ENCODE measurements at places on chromosomes 3 and 15.

DNA sequence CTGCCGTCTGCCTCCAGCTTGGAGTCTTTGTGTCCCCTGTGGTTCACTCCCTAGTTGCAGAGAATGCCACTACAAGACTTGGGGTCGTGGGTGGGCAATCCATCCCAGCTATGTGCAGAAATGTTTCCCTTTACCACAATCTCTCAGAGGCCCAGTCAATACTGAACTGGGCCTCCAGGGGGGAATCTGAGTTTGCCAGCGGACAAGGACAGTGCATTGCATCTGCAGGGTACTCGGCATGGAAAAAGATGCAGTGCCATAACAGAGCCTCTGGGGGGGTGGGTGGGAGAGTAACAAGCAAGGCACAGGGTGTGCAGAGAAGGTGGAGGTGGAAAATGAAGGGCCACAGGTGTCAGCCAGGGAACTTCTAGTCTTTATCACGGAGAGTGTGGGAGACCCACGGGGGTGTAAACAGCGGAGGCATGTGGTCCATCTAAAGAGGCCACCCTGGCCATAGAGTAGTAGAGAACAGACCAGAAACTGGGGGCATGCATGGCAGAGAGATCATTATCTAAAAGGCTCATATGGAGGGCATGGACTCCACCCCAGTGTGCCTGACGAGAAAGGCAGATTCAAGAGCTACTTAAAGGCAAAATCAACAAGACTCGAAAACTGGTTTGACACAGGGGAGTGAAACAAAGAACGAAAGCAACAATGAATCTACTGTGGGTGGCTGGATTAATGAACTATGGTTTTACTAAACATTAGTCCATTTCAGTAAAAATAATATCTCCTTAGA is 182.4 kb downstream of the ANXA2 start:
- DNase-seq, result no peak

- DNase-seq, result no peak
These were observed 28.7 kb upstream of the CSPG5 start for GRCh38 chr3:47607335-47607734.

DNA sequence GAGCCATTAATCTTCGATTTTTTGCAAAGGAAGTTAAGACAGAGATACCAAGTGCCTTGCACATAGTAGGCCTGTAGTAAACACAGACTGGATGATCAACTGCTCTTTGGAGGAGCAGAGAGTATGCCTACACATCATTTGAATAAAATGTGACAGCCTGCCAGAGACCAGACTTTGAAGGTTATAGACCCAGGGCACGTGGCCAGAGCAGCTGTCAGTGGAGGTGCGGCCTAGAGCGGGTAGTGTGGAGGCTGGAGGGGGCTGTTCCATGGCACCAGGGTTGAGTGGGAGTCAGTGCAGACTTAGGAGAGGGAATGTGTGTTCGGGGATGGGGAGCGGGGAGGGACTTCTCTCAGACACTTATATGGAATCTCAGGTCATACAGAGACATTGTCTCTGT is 80.8 kb downstream of the SMAD3 start:
- DNase-seq, result no peak

DNA sequence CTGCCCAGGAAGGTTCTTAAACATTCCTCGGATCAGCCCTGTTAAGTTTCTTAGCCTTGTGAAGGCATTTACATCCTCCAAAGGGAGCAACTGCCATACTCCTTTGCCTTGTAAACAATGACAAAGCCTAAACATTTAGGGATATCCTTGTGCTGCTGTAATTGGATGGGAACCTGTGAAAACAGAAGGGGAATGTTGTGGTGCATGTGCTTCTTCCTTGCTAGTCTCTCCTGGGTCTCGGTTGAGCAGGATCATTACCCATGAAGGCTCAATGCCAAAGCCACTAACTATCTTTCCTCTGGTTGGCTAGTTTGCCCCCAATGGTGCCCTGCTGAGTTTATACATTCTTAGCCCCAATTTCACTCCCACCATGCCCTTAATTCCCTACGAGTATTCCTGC is 17.3 kb downstream of the CHRNA3 start:
- no peak for DNase-seq

GRCh38 chr3:196821806-196822355 is 45.8 kb upstream of the SENP5 start:
- DNase-seq, result no peak

DNA sequence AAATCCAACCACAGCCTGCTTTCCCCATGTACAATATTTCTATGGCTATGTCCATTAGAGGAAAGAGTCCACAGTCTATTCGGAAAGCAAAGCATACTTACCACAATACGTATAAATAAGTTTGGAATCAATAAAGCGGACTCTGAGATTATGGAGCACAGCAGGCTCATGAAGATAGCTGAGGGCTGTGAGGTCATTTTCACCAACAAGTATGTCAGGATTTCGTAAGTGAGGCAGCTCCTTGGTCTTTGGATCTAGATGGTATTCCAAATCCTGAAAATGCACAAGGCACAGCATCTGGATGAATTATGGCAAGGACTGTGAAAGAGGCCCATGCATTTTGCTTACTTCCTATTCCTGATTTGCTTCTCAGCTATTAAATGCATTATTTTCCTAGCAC is 100.4 kb downstream of the MYO5A start:
- DNase-seq, result no peak

GRCh38 chr3:151964743-151965142 is 91.3 kb downstream of the SUCNR1 start:
- DNase-seq, result no peak

GRCh38 chr3:52872245-52872644 is 25.1 kb downstream of the STIMATE start:
- DNase-seq, result no peak

Measured in T-helper 1 cell (primary cell).